ENCODE measurements at places on chromosomes 3 and 15.

GRCh38 chr3:195208183-195208582 lies 62.8 kb downstream of the XXYLT1 start:
- DNase-seq = no peak
- no peaks in the 10 kb centered on the region for H3K27me3 ChIP-seq
- no peaks in the 10 kb centered on the region for H3K36me3 ChIP-seq
- H3K27ac ChIP-seq = peak overlapping the region; percentile 97
- peak overlapping the region; percentile 53 for H3K4me3 ChIP-seq

- H3K4me1 ChIP-seq = no peaks in the 10 kb centered on the region
- no peak overlapping the region for H3K27ac ChIP-seq
- DNase-seq = no peak
- no peaks in the 10 kb centered on the region for H3K36me3 ChIP-seq
- H3K27me3 ChIP-seq = no peaks in the 10 kb centered on the region
Measured at GRCh38 chr15:91882858-91883586, 29.5 kb downstream of the SLCO3A1 start.

DNA sequence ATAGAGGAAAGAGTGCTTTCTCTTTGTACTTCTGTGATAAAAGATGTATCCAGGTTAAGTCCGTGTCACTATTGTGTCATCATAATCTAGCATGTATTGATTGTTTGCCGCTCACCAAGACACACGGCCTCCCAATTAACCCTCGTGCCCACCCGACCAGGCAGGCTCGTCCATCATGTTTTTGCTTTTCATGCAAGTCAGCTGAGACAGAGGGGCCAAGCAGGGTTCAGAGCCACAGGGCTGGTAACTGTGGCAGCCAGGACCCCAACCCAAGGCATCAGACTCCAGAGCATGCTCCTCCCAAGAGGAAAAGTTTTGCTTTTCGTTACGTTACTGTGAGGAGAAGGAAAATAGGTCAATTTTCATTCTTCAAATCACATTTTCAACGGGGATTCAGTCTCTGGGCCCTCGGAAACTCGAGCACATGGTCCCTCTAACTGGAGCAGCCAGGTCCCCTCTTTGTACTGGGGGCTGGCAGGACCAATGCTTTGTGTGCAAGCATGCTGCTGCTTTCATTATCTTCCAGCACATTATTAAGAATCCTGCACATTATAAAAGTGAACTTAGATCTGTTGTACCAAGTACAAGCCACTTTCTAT lies 161.1 kb upstream of the TOPAZ1 start:
- no peaks in the 10 kb centered on the region for H3K27me3 ChIP-seq
- peaks cover 2% of the 10 kb centered on the region for H3K36me3 ChIP-seq
- H3K27ac ChIP-seq = no peak overlapping the region
- peak; percentile 27 for DNase-seq
- peaks cover 14% of the 10 kb centered on the region for H3K4me1 ChIP-seq

DNA sequence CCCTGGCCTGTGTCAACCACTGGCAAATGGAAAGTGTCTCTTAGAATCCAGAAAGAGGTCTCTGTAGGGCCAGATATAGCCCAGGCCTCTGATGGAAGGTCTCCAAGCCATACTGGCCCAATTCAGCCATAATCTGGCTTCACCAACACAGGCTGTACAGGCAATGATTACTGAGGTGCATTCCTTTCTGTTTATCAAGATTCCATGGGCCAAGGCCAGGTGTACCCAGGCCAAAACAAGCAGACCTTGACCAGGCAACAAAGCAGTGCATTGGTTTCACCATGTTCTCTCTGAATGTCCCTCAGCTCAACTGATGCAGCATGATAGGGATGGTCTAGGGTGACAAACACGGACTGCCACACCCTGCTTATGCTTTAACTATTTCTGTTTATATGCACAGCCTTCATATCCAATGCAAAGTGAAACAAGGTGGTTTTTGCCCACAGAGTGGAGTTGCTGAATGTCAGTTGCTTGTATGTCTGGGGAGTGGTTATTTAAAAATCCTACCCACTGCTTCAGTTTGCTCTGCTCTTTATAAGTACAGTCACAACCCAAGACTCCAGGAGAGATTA lies 25.2 kb downstream of the CCNL1 start:
- no peak overlapping the region for H3K4me3 ChIP-seq
- H3K27me3 ChIP-seq = no peaks in the 10 kb centered on the region
- H3K4me1 ChIP-seq = peaks cover 42% of the 10 kb centered on the region
- no peak for DNase-seq

- no peaks in the 10 kb centered on the region for H3K27me3 ChIP-seq
- DNase-seq = no peak
- H3K4me1 ChIP-seq = peaks cover 13% of the 10 kb centered on the region
- no peak overlapping the region for H3K4me3 ChIP-seq
- peak overlapping the region; percentile 43 for H3K27ac ChIP-seq
- no peaks in the 10 kb centered on the region for H3K36me3 ChIP-seq
Measured at GRCh38 chr15:78129077-78129750, 2.0 kb downstream of the CIB2 start.

- H3K4me1 ChIP-seq = peaks cover 17% of the 10 kb centered on the region
- no peaks in the 10 kb centered on the region for H3K36me3 ChIP-seq
- H3K4me3 ChIP-seq = peak overlapping the region; percentile 2
- DNase-seq = no peak
- H3K27me3 ChIP-seq = no peaks in the 10 kb centered on the region
Measured at GRCh38 chr3:176286476-176287085, 910.7 kb downstream of the TBL1XR1 start.

GRCh38 chr15:98938105-98938417 lies 69.5 kb downstream of the PGPEP1L start:
- DNase-seq = no peak
- no peaks in the 10 kb centered on the region for H3K27me3 ChIP-seq
- no peak overlapping the region for H3K4me3 ChIP-seq
- peaks cover 81% of the 10 kb centered on the region for H3K36me3 ChIP-seq
- H3K4me1 ChIP-seq = peaks cover 20% of the 10 kb centered on the region

DNA sequence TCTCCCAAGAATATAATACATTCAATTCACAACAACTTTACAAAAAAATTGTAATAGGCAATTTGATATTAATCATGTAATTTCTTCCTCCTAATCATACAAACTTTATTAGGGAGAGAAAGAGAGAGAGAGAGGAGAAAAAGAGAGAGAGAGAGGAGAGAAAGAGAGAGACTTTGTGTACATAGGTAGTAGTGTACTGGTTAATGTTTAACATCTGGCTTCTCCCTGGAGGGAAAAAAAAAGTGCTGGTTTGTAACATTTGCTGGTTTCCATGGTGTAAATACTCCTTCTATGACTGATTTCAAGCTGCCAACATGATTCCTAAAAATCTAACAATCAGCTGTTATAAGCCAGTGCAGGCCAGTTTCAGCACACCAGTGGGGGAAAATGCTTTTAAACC lies 98.0 kb upstream of the ARHGEF26 start:
- peaks cover 2% of the 10 kb centered on the region for H3K4me1 ChIP-seq
- H3K27ac ChIP-seq = no peak overlapping the region
- no peak for DNase-seq
- H3K4me3 ChIP-seq = no peak overlapping the region
- no peaks in the 10 kb centered on the region for H3K36me3 ChIP-seq
- H3K27me3 ChIP-seq = peaks cover 16% of the 10 kb centered on the region

GRCh38 chr3:50606596-50606995 lies 5.0 kb downstream of the CISH start:
- no peaks in the 10 kb centered on the region for H3K27me3 ChIP-seq
- no peaks in the 10 kb centered on the region for H3K36me3 ChIP-seq
- no peak overlapping the region for H3K4me3 ChIP-seq
- H3K4me1 ChIP-seq = peaks cover 19% of the 10 kb centered on the region
- H3K27ac ChIP-seq = no peak overlapping the region
- DNase-seq = no peak

DNA sequence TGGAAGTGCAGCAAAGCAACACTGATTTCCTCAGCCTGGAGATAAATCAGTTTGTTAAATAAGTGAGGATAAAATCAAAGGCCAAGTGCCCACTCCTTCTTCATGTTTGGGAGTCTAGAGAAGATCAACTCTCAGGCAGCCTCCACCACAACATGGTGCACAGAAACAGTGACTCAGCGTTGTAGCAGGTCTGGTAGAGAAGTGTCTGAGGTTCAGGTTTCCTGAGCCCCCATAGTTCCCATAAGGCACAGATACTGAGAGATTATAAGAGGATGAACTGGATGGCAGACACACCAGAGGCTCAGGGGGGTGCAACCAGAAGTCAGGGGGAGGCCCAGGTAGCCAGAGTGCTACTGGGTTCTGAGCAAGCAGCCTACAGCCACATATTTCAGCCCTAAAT lies 166.7 kb downstream of the FRMD5 start:
- peaks cover 6% of the 10 kb centered on the region for H3K4me1 ChIP-seq
- DNase-seq = no peak
- H3K36me3 ChIP-seq = no peaks in the 10 kb centered on the region
- H3K4me3 ChIP-seq = no peak overlapping the region

DNA sequence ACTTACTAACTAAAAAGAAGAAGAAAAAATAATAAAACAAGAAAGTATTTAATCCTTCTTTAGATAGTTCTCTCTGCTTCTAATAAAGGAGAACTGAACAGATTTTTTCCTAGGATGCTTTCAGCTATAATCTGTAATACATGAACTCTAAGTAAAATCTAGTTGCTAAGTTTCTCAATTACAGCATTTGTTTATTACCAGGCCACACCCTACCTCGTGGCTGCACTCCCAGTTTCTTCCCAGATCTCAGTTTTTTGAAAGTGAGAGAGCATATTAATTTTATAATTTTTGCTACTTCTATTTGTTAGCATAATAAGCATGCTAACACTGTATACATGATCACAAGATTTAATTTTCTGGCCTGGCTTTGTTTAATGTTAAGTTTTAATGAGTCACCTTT lies 258.3 kb downstream of the IL5RA start:
- H3K27me3 ChIP-seq = no peaks in the 10 kb centered on the region
- H3K27ac ChIP-seq = no peak overlapping the region
- DNase-seq = no peak
- no peaks in the 10 kb centered on the region for H3K36me3 ChIP-seq
- no peak overlapping the region for H3K4me3 ChIP-seq
